NCI-H345 (cell line): ENCODE measurements at places on chromosomes 7 and 10.

DNA sequence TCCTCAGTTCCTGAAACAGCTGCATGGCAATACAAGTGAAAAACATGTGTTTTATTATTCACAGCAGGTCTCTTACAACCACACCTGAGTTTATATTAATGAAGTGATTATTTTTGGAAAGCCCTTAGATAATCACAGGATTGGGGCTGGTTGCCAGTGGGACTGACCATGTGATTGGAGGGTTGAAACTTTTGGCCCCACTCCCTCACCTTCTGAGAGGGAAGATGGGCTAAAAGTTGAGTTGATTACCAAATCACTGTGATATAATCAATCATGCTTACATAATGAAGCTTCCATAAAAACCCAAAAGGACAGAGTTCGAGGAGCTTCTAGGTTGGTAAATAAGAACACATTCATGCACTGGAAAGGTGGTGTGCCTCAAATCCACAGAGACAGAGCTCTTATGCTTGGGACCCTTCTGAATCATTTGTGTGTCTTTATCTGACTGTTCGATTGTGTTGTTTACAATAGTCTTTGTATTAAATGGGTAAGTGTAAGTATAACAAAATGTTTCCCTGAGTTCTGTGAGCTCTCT is 393.9 kb downstream of the RPS24 start:
- DNase-seq: no peak

- DNase-seq: no peak
These were observed 21.3 kb downstream of the WNT8B start for GRCh38 chr10:100483876-100484666.

GRCh38 chr10:98344589-98345038 is 70.4 kb downstream of the PYROXD2 start:
- no peak for DNase-seq

DNA sequence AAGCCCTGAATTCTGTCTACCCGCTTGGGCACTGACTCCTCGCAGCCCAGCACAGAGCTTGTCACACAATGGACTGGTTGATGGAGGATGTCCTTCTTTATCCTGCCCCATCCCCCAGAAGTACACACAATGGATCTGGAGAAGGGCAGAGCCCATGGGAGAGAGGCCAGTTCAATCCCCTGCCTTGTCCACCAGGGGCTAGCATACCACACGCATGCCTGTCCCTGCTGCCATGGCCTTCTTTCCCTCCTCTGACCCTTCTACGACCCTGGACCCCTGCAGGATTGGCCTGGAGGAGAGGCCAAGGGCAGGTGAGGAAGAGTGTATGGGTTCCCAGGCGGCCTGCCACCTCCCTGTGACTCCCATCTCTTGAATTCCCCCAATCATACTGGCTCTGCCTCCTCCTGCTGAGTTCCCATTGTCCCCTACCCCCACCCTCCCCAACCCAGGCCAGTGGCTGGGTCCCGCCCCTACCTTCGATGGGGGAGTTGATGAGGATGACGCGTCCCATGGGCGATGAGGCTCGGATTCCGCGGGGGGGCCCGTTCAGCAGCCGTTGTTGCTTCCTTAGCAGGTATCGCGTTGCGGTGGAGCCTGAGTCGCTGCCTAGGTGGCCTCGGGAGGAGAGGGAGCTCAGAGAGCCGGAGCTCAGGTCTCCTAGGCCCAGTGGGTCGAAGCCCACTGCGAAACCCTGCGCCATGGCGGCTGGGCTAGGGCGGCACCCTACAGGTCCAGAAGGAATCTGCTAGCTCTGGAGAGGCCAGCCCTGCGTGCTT is 1.2 kb downstream of the PDZD7 start:
- DNase-seq: no peak

DNA sequence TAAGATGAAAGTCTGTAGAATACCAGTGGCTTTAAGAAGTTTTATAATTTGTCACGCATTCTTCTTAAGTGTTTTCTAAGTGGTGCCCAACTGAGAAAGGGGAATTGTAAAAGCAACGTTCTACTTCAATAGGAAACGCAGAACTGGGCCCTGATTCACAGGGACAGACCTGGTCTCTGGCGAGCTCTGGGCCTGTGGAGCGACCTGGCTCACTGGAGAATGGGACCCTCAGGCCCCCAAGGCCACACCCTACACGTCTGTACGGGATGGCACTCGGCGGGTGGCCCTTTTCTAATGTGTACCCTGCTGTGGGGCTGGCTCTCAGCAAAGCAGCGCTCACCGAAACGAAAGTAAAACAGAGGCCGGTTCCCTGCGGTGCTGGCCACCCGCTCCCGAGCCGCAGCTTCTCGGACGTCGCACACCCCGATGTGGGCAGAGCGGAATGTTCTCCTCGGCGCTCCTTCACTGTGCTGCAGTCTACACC is 205.0 kb downstream of the DIP2C start:
- peak; percentile 67 for DNase-seq

- no peak for DNase-seq
These were observed 9.4 kb downstream of the PDK4 start for GRCh38 chr7:95586951-95587301.

GRCh38 chr7:48962821-48963505 is 38.6 kb downstream of the CDC14C start:
- peak; percentile 19 for DNase-seq

DNA sequence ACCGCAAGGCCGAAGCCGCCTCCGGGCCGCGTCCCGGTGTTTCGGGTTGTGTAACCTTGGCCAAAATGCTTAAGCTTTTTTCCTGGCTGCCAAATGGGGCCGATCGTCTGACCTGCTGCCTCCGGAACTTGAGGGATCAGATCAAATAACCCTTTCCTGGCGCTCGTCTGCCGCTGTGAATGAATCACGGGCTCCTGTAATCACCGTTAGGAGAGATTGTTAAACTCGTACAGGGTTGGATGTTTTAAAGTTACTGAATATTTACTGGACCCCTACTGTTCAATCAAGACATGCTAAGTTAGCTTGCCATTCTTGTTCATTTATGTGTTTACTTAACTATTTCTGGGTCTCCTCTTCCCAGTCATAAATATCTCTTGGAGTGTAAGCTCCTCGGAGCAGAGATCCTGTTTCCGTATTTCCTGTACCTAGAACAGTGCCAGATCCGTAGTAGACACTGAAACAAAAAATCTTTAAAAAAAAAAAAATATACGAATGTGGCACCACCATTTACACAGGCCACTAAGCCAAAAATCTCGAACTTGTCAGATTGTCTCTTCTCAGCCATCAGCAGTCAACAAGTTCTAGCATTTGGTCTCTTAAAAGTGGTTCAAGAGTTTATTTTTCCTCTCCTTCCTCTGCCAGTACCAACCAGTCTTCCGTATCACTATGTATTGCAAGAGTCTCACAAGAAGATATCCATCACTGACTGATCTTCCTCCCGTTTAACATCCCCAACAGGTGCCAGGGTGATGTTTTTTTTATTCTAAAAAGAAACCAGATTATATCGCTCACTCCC is 650 bp upstream of the TM9SF3 start:
- peak; percentile 46 for DNase-seq

- DNase-seq: peak; percentile 63
These were observed 16.2 kb downstream of the RBP3 start for GRCh38 chr10:47364366-47364765.

GRCh38 chr7:138669364-138669763 is 31.8 kb downstream of the SVOPL start:
- DNase-seq: no peak

- DNase-seq: no peak
These were observed 106.2 kb upstream of the CELF2 start for GRCh38 chr10:10911471-10911921.

- DNase-seq: peak; percentile 12
These were observed 15.9 kb downstream of the ITPRIP start for GRCh38 chr10:104322416-104322782.

DNA sequence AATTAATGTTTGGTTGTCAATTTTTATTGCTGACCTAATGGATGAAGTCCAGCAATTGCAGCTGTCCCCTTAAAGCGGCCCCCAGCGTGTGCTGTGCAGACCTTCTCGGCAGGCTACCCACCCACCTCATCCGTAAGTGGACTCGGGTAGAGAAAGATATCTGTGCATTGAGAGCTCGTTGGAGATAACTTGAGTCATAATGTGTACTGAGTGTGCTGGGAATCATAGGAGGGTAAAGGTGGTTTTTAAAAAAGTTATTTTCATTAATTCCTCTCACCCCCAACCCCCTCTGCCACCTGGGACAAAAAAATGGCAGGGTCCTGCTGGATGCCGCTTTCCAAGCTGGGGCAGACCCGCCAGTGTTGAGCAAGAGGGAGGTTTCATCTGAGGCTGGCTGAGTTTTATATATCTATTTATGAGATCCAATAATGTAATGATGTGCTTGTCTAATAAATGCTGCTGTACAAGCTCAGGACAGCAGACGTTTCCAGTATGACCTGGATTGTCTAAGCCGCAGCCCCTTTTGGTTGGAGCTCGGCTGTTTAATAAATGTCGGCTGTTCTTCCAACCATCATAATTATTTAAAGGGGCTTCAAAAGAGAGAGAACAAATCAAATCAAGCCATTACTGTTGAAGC is 119.1 kb downstream of the NKX6-2 start:
- DNase-seq: no peak

DNA sequence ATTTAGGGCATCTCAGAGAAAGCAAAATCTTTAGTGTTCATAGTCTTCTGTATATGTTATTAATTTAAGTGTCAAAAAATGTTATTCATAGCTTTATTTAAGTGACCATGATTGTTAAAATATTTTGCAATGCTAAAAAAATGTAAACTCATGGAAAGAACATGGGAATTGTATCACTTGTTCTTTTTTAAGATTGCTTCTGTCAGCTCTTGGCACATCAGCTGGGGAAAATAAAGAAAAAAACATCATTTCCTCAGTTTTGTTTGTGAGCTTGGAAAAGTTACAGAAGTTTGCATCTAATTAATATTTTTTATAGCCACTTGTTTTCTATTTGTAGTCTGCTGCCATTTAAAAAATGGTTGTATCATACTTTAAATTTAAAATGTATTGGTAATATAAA is 285.9 kb upstream of the CSTF2T start:
- no peak for DNase-seq

DNA sequence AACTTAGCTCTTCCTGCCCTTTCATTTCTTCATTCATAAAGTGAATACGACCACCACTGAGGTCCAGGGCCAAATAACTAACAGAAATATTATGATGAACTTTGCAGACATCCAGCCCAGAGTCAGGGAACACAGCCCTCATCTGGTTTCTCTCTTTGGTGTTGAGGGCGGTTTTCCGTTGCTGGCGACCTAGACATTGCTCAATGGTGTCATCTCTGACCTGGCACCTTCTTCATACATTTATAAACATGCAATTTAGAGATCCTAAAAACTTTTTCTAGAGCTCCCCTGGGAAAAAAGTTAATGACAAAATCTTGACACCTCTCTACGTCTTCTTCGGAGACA is 324 bp upstream of the TET1 start:
- no peak for DNase-seq

DNA sequence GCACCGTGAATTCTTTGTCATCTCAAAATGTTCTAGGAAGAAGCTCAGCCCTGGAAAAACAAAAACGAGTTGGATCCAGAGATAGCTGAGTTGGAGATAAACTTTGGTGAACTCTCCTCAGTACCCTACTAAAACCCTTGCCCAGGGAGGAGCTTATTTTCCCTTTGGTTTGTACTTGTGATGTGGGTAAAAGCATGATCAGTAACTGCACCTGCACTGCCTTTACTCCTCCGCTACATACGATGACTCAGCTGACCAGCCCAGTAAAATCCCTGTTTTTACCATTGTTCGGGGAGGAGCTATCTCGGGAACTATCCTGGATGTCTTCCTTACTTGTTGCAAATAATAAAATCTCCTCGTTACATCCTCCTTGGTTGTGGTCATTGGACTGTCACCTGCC is 359.3 kb downstream of the SH2D4B start:
- no peak for DNase-seq

DNA sequence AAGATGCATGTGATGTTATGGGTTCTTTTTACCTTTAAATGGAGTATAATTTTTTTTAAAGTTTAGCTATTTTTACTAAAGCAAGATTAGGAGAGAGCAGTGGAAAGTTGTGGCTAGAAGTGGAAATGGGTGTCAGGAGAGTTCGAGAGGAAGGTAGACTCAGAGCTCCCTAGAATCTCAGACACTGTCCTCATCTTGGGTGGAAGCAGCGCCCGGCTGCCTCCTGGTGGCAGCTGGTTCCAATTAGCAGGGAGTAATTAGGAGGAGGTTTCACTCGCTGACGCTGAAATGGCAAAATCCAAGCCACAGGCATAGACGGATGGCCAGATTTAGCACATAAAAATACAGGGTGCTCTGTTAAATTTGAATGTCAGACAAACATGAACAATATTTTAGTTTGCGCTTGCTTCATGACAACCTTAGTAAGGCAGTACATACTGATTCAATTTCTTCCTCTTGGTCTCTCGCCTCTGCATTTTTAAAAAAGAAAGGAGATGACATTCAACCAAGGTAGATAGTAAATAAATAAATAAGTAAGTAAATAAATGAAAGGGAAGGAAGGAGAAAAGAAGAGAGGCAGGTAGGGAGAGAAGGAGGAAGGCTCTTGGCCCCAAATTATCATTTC is 58.5 kb downstream of the LGI1 start:
- peak; percentile 73 for DNase-seq

DNA sequence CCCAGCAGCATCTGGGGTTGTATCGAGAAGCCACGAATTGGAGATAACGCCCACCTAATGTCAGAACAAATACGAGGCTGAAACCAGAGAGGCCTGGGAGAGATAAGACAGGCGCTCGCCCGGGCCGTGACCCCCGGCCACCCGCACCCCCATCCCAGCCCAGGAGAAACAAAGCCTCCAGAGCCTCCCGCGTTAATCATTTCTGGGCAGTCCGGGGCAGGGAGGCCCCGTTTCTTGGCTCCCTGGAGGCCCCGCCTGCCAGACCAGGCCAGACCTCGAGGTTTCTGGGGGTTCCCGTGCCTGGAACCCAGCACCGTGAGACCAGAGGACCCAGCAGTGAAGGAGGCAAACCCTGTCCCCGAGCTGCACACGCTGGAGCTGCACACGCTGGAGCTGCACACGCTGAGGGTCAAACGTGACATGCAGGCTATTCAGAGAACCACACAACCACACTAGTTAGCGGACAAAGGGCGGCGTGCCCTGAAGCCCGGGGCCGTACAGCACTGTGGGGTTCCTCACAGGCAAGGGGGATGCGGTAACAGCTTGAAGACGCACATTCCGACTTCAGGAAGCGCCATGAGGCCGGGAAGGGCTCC is 53.4 kb downstream of the FOXL3 start:
- no peak for DNase-seq
